Stimulated activated memory B cell treated with anti-CD40 and anti-IgM and Interleukin-4, amounts not matched to agents 10 μg/mL and 1 μg/mL and 100 μg/mL, for 72 hours (primary cell): ENCODE measurements at places on chromosomes 3 and 15.

- no peak for ATAC-seq
Measured at GRCh38 chr3:115520651-115521245, 102.6 kb upstream of the GAP43 start.

GRCh38 chr3:15277861-15278500, 54.4 kb downstream of the SH3BP5 start:
- no peak for ATAC-seq

DNA sequence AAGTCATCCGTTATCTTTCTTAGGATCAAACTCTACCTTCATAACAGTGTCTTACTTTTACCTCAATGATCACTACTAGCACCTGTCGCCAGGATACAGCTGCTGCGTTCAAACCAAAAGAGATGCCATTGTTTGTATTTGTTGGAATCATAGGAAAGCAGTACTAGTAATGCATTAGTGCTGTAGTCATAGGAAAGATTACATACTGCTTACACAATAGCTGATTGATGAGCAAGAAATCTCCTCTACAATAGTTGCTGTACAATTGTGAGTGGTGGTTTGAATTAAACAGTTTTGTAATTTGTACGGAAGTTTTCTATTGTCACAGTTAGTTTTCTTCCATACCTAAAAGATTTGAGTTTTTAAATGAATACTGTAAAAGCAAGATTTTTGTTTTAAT, 21.4 kb downstream of the ACAP2 start:
- no peak for ATAC-seq

- no peak for ATAC-seq
Measured at GRCh38 chr15:79989682-79990081, 18.7 kb upstream of the BCL2A1 start.

GRCh38 chr3:172559020-172559419, 35.8 kb upstream of the TNFSF10 start:
- no peak for ATAC-seq

- no peak for ATAC-seq
Measured at GRCh38 chr15:67267440-67267839, 12.9 kb downstream of the IQCH start.

GRCh38 chr3:52041118-52041731, 15.1 kb downstream of the DUSP7 start:
- ATAC-seq: no peak

DNA sequence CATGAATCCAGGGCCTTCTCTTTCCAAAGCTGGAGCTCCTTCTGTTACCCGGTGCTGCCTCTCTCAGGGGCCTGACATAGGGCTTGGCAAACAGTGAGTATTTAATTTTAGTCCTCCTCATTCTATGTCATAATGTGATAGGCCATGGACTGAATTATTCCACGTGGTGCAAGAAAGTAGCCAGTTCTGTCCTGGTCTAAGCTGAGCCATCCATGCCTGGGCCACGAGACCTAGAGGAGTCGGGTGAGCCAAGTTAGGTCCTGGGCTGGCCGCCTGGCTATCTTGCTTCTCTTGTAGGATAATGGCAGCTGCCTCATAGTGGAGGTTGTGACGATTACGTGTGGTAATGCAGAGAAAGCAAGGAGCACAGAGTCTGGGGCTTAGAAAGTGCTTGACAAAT, 170.6 kb downstream of the FAM43A start:
- no peak for ATAC-seq

DNA sequence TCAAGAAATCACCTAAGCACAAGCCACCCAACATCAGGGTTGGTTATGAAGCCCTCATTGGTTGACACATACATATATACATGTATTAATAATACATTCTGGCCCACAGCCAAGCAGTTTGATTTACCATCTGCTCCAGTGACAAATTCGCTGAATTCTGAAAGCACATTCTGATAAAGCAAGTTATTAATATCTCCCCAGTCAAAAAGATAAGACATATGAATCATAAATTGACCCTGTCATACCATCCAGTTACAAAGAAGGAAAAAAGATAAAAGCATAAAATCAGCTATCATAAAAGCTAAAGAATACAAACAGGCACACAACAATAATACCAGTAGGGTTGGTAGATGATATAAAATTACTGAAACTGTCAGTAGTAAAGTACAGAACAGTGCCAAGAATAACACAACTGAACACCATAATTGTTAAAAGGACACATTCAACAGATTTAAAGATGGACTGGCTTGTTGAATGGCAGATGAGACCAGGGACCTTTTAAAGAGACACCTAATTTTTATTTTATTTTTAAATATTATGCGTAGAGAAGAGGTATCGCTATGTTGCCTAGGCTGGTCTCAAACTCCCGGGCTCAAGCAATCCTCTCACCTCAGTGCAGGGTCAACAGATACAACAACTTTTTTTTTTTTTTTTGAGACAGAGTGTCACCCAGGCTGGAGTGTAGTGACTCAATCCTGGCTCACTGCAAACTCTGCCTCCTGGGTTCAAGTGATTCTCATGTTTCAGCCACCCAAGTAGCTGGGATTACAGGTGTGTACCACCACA, 7.7 kb downstream of the SNX4 start:
- ATAC-seq: peak; percentile 36

DNA sequence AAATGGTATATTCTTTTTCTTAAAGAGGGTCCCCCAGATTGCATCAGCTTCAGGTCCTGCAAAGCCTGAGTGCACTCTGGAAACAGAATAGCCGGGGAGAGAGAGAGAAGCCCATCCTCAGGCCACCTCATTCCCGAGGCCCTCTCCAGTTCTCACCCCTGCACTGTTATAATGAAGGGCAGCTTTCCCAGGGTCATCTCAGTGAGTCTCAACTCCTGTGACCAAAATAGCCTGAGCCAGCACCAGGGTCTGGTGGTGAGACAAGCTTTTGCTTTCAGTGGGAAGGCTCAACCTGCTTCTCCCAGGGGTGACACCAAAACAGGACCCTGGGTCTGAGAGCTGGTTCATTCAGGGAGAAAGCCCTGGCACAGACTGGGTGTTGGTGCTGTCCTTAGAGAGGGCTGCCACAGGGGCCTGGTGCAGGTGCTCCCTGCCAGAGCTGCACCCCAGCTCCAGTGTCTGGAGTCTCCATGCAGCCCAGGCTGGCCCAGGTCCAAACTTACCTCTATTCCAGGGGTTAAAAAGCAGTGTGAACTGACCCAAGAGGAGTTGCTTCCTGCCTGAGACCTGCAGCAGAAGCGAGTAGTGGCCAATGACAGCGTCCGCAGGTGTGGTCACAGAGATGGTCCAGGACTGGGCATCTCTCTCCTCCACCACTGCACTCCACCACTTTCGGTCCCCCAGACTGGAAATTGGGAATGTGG, 6.1 kb downstream of the EPB42 start:
- no peak for ATAC-seq

DNA sequence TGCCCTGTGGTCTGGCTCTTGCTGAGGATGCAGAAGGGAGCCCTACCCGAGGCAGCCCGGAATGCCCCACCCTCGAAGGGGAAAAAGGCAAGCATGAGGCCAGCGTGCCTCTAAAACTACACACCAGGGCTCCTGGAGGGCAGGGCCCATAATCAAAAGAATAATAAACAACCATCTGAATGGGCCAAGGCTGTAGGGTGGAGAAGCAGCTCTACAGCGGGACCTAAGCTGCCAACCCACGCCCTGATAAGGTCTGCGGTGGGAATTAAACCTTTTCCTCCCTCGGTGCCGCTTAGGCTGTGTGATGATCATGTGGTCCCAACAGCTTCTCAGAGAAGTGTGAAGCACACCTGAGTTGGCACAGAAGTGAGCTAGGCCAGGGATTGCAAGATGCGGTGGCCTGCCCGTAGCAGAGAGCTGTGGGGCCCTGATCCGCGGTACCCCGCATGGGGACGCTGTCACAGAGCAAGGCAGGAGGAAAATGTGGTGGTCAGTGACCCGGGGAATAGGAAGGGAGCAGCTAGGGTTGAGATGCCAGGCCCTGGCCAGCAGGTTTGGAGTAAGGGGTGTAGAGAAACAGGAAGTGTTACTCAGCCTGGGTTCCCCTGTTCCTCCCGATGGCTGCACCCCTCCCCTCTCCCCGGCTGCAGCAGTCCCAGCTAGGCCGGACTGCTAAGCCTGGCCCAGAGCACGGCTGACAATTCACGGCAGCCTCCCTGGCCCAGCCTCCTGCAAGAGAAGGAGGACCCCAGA, 1.1 kb upstream of the C15orf62 start:
- ATAC-seq: peak; percentile 31
